Renal cortex interstitium (tissue), 15 donors: ENCODE measurements at places on chromosomes 11 and 22.

- no peak for DNase-seq
These were observed 839.4 kb downstream of the OPCML start for GRCh38 chr11:132692891-132693290.

DNA sequence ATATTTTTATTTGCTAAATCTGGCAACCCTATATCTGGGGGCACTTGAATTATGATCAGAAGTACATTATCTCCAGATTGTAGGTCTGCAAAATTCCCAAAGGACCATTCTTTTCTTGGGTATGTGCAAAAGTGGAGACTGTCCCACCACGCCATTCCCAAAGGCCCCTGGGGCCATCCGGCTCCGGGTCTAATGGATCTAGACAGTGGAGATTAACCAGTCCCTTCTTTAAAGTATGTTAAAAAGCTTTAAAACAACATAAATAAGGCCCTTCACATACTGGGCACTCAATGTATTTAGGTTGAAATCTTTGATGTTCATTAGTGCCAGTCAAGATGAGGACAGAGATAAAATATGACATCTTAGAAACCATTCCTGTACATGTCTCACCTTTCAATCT is 124.1 kb downstream of the MAML2 start:
- DNase-seq: no peak

DNA sequence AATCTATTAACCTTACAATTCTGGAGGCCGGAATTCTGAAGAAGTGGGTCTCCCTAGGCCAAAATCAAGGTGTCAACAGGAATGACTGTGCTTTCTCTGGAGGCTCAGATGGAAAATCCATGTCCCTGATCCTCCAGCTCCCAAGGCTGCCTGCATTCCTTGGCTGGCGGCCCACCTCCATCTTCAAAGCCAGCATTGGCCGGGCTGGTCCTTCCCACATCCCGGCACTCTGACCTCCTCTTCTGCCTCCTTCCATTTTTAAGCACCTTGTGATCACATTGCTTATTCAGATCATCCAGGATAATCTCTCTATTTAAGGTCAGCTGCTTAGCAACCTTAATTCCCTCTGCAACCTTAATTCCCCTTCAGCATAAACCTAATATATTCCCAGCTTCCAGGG is 22.7 kb upstream of the CTSD start:
- no peak for DNase-seq

GRCh38 chr11:41316751-41317150 is 142.7 kb downstream of the LRRC4C start:
- no peak for DNase-seq

DNA sequence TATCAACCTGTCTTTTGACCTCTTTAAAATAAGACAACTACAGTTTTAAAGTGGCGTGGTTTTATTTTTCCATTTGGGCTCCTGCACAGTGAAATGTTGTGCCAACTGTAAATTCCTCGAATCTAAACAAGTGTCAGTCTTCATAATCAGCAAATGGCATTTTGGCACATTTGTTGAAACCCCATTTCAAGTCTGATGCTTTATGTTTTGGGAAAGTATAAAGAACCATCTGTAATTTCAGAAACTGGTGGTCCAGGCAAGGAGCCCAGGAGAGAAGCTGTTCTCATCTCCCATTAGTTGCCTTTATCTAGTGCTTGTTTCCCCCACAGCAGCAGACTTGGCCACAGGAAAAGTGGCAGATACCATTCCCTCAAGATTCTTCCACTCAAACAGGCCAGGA is 32.7 kb downstream of the VWA5A start:
- no peak for DNase-seq

DNA sequence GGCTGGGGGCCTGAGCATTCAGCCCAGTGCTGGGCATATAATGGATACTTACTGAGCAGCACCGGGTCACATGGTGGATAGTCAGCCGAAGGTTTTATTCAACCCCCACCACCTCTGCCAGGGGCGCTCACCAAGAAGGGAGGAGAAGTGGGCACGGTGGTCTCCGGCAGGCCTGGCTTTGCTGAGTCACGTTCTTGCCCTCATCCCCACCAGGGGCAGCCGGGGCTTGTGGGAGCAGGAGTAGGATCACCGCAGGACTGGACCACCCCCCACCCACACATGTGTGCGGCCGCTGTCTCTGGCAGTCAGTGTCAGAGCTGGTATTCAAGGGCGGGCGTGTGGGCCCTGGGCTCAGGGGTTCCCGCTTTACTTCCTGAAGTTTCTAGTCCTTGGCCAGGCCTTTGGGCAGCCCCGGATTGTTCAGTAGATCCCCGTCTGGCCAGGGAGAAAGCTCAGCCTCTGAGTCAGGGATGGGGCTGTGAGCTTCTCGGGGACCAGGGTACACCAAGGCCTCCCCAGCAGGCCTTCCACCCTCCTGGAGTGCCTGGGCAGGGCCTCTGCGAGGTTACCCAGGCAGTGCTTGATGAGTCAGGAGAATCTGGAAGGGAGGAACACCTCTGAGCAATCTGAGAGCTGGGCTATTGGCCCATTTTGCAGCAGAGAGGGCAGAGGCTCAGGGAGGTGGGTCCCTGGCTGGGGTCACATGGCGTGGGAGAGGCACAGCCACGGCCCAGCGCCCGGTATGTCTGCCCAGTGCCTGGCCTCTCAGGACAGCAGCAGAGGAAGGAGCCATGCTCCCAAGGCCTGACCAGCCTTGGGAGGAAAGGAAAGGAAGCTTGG is 60.6 kb downstream of the RTL6 start:
- DNase-seq: no peak

- DNase-seq: peak; percentile 5
These were observed 596.7 kb downstream of the JRKL start for GRCh38 chr11:96986516-96986915.

DNA sequence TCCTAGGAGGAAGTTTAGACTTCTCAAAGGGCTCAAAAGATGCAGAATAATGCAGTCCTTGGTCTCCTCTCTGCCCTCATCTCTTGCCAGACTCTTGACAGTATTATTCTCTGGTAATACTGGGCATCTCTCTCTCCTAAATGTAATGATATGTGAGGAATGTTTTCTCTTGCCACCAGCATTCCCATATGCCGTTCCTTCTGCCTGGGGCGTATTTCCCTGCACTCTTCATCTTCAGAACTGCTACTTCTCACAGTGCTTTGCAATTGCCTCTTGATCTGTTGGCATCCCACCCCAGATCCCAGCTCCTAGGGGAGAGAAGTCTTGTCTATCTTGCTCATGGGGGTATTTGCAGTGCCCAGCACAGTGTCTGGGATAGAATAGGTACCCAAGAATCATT is 107.4 kb downstream of the RASSF10 start:
- DNase-seq: no peak

DNA sequence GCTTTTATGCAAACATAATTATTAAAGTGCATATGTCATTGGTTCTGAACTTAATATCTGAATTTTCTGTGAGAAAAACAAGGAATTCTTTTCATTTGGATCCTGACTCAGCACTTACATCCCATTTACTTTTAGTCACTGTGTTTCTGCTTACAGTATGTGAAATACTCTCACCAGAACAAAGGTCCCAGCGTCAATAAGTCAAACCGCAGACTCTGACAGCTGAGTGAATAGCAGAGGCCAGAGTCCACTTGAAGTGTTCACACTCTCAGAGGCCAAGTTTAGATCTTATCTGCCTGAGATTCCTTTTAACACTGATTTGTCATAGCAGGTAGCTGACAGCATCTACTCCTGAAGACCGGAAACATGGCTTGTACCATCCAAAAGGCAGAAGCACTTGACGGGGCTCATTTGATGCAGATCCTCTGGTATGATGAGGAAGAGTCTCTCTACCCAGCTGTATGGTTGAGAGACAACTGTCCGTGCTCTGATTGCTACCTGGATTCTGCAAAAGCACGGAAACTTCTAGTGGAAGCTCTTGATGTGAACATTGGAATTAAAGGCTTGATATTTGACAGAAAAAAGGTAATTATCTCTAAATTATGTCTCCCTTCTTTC is 14.6 kb downstream of the BBOX1 start:
- no peak for DNase-seq

GRCh38 chr11:65003282-65003681 is 6.5 kb upstream of the BATF2 start:
- no peak for DNase-seq

DNA sequence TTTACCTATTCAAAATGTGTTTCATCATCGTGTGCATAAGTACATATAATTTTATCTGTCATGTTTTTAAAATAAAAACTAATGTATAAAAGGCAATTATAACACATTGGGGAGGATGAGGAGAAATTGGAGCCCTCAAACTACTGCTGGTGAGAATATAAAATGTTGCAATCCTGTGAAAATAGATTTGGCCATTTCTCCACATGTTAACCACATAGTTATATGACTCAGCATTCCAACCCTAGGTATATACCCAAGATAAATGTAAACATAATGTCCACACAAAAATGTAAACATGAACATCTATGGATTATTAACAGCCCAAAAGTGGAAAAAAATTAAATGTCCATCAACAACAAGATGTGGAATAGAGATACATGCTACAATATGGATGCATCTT is 928.0 kb upstream of the FAT3 start:
- no peak for DNase-seq

- DNase-seq: no peak
These were observed 98.9 kb upstream of the ISX start for GRCh38 chr22:34966980-34967565.

DNA sequence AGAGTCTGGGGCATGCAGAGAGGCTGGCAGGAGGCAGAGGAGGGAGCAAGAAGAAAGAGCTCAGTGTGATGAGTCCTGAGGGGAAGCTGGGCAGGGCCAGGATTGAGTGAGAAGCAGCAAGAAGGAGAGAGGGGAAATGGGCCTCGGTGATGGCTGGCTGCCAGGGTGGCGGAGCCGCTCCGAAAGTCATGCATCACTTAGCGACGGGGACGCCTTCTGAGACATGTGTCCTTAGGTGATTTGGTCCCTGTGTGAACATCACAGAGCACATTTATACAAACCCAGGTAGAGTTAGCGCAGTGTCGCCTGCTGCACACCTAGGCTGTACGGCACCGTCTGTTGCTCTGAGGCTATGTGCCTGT is 15.1 kb downstream of the TBC1D22A start:
- DNase-seq: no peak

GRCh38 chr11:104699981-104700380 is 198.3 kb downstream of the CASP12 start:
- DNase-seq: no peak

GRCh38 chr11:37598381-37598780 is 1000.3 kb upstream of the RAG2 start:
- no peak for DNase-seq
